ENCODE measurements at places on chromosomes 3 and 15.

DNA sequence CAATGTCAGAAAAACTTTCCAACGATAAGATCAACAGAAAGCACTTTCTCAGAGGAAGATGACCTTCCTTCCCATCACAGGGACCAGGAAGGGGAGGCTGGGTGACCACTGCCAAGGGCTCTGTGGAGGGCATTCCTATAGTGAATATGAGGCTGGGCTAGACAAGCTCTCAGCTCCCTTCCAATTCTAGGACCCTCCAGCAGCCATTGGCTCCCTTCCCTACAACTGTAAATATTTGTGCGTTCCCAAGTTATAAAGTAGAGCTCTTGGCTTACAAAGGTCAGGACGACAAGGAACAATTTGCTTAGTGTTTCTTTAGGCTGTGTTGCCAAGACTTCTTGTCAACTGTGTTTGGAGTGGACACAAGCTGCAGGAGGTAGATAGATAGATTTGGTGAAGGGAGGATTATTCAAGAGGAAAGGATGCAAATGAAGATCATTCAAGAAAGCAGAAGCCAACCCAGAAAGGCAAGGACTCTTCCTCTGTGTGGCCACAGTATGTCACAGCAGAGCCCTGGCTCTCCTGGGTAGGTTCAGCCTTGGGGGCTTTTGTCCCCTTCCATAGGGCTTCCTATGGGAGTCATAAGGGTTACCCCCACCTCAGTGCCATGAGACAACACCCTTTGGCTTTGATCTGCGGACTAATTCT, 223.6 kb upstream of the TLE3 start:
- DNase-seq, result no peak

DNA sequence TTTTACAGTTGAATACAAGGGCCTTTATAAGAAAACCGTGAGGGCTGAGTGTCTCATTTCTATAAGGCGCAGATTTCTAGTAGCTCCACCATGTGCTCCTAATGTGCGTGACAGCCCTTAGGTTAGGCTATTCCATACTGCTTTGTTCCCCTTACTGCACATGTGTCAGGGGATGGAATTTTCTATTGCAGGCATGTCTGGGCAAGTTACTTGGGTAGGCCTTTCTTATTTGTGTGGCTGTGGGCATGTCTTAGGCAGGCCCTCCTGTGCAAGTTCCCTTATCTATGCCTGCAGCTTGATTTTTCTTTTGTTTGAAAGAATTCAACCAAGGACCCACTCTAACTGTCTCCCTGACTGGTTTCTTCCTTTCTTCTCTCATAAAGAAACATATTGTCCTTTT, 434.2 kb upstream of the CNTN3 start:
- DNase-seq, result peak; percentile 8

DNA sequence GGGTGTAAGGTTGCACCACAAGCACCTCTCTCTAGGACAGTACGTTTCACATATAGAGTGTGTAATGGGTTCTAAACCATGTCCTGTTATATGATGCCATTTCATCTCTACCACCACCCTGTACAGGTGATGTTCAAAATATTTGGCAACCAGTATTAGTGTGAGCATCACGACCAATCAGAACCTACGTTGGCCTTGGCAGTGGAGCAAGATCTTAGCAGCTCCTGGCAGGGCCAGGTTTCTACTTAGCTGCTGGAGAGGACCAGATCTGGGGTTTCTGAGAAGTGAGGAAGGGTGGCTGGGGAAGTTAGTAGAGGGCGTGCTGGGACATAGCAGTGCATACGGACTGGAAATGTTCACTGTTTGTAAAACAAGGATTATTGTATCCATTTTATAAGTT, 23.1 kb upstream of the MITF start:
- no peak for DNase-seq

DNA sequence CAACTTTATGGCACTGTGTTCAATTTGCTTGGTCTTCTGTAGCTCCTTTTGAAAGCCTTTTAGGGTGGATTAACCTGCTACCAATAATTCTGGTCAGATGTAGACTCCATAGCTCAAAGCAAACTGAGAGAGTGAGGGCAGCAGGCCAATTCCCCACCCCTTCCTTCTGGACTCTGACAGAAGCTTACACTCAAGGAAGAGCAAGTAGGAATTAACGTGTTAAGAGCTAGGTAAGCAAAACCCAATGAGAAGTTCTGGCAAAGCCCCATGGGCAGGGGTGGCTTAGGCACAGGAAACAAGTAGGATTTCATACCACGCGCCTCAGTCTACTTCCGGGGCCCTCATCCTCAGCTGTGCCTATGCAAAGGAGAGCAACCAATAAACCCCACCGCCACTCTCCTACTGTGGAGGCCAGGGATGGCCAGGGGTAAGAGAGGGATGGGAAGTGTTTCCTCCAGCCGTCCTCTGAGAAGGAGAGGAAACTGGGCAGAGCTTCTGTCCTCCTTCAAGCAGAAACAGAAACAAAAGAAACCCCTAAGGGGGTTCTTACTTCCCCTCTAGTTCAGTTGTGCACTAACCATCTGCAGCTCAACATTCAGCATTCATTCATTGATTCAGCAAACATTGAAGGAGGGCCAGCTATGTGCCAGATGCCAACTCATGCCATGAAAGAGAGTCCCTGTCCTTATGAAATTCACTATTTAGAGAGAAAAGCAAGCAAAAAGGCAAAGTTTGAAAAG, 12.6 kb downstream of the CCR5 start:
- no peak for DNase-seq
